ENCODE measurements at places on chromosomes 16 and 17.

DNA sequence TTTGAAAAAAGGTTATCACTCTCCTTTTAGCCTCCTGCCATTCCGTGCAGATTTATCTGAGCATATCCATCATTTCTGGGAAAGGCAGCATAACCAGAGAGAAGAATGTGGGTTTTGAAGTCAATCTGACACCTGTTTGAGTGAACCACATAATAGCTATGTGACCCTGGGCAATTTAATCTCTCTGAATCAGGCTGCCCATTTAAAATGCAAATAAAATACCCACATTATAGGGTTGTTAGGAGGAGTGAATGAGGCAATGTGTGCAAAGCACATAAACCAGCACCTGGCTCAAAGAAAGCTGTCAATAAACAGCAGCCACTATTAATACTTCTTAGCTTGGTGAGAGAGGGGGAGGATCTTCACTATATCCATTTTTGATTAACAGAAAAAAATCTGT lies 88.0 kb downstream of the CACNG1 start:
- DNase-seq, result no peak

DNA sequence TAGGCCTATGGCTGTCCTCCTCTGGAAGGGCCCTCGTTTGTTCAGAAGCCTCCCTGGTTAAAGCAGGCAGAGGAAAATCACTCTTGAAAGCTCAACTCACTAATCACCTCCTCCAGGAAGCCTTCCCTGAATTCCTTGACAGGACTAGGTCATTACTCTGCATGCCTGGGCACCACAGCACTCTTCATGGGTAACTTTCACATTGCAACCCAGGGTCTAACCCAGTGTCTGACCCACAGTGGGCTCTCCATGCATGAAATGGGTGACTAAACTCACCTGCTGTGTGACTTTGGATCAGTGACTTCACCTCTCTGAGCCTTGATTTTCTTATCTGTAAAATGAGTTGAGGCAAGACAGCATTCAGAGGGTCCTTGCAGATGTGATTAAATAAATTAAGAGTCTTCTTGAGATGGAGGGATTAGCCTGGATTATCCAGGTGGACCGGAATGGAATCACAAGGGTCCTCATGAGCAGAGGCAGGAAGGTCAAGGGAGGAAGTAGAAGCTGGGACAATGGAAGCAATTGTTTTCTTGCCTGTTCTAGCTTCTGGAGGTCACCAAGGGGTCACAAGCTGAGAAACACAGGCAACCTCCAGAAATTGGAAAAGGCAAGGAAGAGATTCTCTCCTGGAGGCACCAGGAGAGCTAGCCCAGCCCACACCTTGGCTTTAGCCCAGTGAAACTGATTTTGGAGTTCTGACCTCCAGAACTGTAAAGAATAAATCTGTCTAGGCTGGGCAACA lies 3.8 kb upstream of the RAI1 start:
- DNase-seq, result no peak

- DNase-seq, result peak; percentile 73
Observed at GRCh38 chr16:20774703-20775362, 11.0 kb downstream of the ACSM3 start.

- no peak for DNase-seq
Observed at GRCh38 chr17:36535669-36536081, 888 bp downstream of the PIGW start.

DNA sequence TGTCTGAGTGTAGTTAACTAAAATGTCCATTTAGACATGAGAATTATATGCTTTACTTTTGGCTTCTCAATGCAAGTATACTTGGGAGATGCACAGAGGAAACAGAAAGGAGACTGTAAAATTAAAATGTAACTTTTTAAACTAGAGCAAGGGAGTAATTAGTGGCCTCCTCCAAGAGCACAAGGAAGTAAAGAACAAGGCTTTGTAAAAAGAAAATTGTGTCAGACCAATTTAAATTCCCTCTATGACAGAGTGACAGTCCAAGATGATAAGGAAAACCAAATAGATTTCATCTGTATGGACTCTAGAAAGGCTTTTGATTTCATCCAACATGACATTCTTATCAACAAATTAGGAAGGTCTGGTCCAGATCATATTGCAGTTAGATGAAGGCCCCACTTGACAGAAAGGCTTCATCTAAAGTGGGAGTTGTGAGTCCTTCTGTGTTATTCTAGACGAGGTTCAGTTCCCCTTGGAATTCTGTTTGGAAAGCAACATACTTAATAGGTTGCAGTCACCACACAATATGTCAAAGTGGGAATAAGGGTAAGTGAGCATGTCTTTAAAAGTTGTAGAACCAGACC lies 6.5 kb upstream of the CAPNS2 start:
- no peak for DNase-seq

DNA sequence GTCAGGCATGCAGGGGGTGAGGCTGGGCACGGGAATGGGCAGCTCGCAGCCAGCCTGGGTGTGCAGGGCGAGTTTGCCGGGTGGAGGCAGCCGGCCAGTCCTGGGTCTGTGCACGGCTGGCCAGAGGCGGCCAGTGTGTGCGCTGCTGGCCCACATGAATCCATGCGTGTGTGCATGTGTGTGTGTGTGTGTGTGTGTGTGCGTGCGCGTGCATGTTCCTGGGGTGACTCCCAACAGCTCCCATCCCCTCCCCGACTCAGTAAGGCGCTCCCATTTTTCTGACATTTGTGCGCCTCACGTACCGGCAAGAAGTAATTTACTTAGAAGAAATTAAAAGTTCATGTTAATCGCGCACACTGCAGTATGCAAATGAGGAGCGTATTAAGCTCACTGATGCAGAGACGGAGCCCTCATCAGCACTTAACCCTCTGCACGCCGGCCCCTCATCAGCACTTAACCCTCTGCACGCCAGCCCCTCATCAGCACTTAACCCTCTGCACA lies 55.4 kb upstream of the ACSF3 start:
- no peak for DNase-seq

DNA sequence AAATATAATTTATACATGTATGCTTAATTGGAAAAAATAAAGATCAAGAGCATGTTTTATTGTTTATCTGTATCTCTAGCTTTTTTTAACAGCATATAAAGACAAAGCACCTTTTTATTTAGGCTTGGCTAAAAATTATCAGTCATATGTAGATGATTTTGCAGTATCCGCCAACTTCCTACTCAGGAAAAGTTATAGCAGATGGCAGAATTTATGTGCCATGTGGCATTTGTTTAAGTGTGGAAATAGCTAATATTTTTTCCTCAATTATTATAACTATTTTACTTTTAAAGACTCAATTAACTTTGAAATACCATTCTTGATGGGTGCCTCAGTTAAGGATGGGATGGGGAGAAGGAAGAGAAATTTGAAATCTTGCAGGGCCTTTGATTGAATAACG lies 762.1 kb upstream of the RBFOX1 start:
- no peak for DNase-seq

DNA sequence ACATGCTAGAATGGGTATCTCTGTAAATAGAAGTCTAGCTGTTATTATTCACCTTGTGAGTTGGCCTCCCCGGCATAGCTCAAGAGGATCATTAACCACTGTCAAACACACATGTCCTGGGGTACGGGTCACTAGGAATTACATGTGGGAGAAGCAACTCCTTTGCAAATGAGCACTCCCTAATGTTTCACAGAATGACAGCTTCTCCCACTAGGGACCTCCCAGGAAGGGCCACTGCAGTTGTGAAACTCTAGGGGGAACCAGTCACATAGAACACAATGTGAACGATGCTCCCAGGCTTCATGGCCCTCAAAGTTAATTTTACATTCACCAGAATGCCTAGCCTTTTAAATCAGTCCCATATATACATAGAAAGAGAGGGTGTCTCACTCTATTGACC lies 12.4 kb upstream of the ZNF19 start:
- DNase-seq, result no peak

DNA sequence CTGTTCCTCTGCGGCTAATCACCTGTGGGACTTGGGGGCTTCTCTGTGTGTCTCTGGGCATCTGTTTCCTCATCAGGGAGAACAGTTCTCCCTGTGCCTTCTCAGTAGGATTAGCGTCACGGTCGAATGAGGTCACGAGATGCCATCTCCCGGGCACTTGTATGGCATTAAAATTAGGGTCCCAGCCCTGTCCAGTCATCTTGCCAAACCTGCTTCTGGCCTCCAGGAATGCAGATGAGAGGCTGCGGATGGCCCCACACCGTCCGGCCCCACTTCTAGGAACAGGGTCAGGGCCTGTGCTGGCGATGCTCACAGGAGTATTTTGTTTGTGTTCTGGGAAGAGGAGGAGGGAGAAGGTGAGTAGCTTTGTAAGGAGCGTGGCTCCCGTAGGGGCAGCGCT lies 58.5 kb downstream of the OR1D5 start:
- DNase-seq, result no peak
